ENCODE measurements at places on chromosomes 11 and 22. TPM values are rescaled to one million over a fixed set of nuclear protein-coding genes. Genes with fewer than 3 reads are reported as not detected.

Gene ZBTB16
- total RNA-seq: 8.2 TPM

Gene MS4A6E
- total RNA-seq: not detected

Gene C22orf39
- 40.5 TPM for total RNA-seq

Gene MS4A3
- not detected for total RNA-seq

Gene APOL4
- total RNA-seq: not detected

Gene SOX6
- not detected for total RNA-seq

Gene NCR3LG1
- total RNA-seq: 3.4 TPM

Gene HTR3B
- total RNA-seq: not detected

Gene DLG2
- 2.7 TPM for total RNA-seq

Gene C11orf97
- not detected for total RNA-seq

Gene HBD
- total RNA-seq: not detected

Gene MMP13
- total RNA-seq: not detected

Gene SLC39A13
- 68.3 TPM for total RNA-seq

Gene SYT9
- total RNA-seq: not detected

All from CD4-positive, alpha-beta memory T cell (primary cell).